Mesothelial cell of epicardium (in vitro differentiated cells): ENCODE measurements at places on chromosomes 6 and 20. TPM values are rescaled to one million over a fixed set of nuclear protein-coding genes. Genes with fewer than 3 reads are reported as not detected.
A peak's percentile ranks its signal among the peaks of the same experiment; 100 is the strongest.

PRPH2 gene
- 0.11 to 0.16 TPM (median 0.11 TPM) in 3 replicates for total RNA-seq

DNA sequence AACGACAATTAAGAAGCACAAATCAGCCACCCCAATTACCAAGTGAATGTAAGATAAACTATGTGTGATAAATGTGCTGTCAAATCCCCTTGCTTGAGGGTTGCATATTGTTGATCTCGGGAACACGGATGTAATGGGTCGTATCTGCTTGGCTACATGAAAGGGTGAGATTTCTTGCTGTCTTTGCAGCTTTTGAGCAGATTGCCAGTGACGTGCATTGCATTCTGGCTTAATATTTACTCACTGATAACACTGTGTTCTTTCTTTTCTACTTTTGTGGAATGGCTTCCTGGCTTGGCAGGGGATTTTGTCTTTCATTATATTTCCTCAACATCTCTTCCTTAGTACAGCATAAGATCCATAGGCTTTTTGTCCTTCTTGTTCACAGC, 10.5 kb upstream of the FAM210B start:
- no peaks in the 10 kb centered on the region for H3K36me3 ChIP-seq
- H3K4me3 ChIP-seq: peak overlapping the region; percentile 10
- H3K27me3 ChIP-seq: peaks cover 34% of the 10 kb centered on the region
- DNase-seq: no peak
- peaks cover 22% of the 10 kb centered on the region for H3K4me1 ChIP-seq

DNA sequence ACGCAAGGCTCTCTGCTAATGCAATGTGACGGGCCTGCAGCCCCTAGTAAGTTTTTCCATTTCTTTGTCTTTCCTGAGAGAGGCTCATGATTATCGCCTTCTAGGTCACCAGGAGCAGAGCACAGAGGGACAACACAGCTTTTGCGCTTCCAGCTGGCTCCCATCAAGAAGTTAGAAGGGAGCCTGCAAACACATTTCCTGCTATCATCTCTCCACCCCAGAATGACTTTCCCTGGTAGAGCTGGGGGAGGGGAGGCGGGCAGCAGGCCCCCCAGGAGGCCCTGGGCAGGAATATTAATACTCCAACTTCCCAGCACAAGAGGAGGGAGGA, 35.7 kb upstream of the CCDC167 start:
- H3K27me3 ChIP-seq: peaks cover 74% of the 10 kb centered on the region
- H3K36me3 ChIP-seq: no peaks in the 10 kb centered on the region
- peak overlapping the region; percentile 61 for H3K4me3 ChIP-seq
- DNase-seq: no peak
- H3K27ac ChIP-seq: peak overlapping the region; percentile 64

DNA sequence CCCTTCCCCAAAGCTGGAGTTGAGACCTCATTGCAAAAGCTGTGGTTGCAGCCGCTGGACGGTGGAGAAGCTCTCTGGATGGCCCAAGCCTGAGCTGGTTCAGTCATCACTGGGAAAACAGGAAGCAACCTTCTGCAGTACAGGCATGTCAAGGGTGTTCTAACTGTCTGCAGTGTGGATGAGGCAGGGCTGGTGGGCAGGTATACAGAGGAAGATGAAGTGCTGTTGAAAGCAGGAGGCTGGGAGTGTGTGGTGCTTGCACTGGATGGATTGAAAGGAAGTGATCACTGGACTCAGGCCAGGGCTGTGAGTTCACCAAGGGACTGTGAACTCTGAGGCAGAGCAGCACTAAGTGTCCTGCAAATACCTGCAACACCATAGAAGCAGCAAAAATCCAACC, 89.0 kb upstream of the NOX3 start:
- H3K27me3 ChIP-seq: no peaks in the 10 kb centered on the region
- peak overlapping the region; percentile 22 for H3K27ac ChIP-seq
- H3K36me3 ChIP-seq: no peaks in the 10 kb centered on the region
- H3K4me1 ChIP-seq: peaks cover 40% of the 10 kb centered on the region
- DNase-seq: no peak

DNA sequence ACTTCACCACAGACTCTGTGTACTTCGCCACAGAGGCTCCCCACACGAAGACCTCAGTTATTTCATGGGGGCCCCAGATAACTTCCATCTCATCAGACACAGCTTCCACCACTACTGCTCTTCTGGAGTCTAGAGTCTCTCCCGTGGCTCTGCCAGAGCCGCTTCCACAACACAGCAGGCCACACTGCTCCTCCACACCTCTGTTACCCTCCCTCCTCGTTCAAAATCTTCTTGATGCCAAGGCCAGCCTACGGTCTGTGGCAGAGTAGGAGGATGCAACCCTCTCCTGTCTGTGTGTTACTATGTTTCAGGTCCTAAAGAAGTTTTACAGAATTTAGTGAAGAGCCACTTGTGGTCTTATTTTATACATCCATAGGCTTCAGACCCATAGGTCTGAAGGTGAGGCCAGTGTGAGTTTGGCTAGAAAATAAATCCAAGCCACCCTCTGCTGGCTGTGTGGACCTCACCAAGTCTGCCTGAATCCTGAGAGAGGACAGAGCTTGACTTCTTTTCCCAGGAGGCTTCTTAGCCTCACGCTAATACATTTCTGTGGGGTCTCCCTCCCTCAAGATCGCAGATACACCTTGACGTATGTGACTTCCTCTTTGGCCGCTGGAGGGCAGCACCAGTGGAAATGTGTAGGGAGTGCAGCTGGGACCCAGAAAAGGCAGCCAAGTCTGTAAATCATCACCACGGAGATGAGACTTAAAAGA, 197.7 kb downstream of the FAXC start:
- H3K36me3 ChIP-seq: no peaks in the 10 kb centered on the region
- H3K27ac ChIP-seq: no peak overlapping the region
- DNase-seq: peak; percentile 25
- no peak overlapping the region for H3K4me3 ChIP-seq

GRCh38 chr6:83463886-83464285, 33.0 kb upstream of the ME1 start:
- H3K27me3 ChIP-seq: no peaks in the 10 kb centered on the region
- H3K36me3 ChIP-seq: peaks cover 2% of the 10 kb centered on the region
- H3K4me3 ChIP-seq: no peak overlapping the region
- peaks cover 22% of the 10 kb centered on the region for H3K4me1 ChIP-seq
- DNase-seq: no peak

DNA sequence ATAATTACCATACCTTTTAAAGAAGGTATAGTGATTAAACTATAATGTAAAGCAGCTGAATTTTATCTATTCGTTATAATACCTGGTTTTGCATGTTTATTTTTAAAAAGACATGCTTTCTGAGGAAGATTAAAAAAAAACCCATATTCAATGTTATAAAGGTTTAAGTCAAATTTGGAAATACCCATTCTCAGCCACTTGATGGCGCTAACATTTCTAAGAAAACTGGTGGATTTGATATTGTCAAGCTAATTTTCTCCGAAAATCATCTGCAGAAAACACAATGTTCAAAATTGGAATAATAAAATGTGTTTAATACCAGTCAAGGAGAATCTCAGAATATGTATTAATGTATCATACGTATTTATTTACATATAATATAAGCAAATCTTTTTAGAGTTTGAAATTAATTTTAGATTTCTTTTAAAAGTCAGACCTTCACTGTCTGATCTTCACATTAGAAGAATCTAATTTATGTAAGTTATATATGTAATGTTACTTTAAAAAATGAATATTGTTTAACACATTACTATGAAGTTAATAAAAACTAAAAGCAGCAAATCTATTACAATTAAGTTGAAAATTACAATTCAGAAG, 35.0 kb downstream of the SHPRH start:
- H3K27ac ChIP-seq: no peak overlapping the region
- peaks cover 24% of the 10 kb centered on the region for H3K36me3 ChIP-seq
- no peak overlapping the region for H3K4me3 ChIP-seq
- no peaks in the 10 kb centered on the region for H3K27me3 ChIP-seq

DNA sequence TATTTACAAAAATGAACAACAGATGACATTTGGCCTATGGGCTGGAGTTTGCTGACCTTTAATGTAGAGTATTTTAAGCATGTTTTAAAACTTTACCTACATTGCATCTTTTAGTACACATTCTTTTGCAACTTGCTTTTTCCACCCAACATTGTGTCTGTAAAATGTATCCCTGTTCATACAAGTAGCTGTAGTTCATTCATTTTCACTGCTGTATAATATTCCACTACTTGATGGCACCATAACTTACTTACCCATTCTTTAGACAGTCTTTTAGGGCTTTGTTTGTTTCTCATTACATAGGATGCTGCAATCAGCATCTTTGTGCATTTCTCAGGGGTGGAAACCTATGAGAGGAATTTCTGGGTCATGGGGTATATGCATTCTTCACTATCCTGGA, 115.1 kb downstream of the EYA2 start:
- H3K36me3 ChIP-seq: peaks cover 10% of the 10 kb centered on the region
- no peaks in the 10 kb centered on the region for H3K27me3 ChIP-seq
- H3K27ac ChIP-seq: no peak overlapping the region
- H3K4me3 ChIP-seq: no peak overlapping the region
